Activated T-cell treated with anti-CD3 and anti-CD28 coated beads for 1 hour (primary cell): ENCODE measurements at places on chromosomes 1 and 21.

GRCh38 chr21:28633839-28634555 is 358.7 kb downstream of the LTN1 start:
- no peak for DNase-seq

GRCh38 chr1:155272466-155273342 is 600 bp downstream of the CLK2 start:
- DNase-seq = no peak

- no peak for DNase-seq
Measured at GRCh38 chr1:175887981-175888428, 144.6 kb upstream of the TNR start.

DNA sequence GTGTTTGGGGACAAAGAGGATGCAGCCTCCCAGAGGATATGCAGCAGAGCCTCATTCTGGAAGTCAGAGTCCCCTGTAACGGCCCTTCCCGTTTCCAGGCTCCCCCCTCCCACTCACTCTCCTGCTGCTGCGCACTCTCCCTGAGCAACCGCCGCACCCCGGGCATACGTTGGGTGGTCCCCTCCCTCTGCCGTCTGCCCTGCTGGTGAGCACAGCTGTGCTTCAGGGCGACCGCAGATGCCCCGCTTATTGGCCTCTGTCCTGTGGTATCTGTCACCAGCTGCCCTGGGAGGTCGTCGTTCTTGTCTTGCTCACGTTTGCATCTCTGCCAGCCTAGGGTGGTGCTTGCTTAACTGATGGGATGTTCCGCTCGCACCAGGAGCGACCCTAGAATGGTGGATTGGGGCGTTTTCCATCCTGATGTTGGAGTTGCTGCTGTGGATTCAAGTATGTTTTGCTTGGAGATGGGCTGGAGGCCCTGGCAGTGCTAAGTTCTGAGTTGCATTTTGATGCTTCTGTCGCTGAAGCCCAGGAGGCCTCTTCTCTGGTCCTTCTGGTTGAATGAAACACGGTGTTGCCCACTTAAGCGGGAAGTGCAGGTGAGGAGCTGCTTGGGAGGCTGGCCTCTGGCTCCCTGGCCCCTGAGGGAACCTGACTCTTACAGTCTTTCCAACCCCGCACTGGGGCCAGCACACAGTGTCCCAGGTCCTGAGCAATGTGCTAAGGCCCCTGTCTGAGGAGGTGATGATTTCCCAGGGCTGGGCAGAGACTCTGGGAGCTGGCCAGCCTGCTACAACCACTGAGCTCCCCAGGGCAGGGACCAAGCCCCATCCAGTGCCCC is 3.2 kb downstream of the TMEM201 start:
- DNase-seq = no peak

- DNase-seq = no peak
Measured at GRCh38 chr1:89806616-89807015, 14.2 kb upstream of the LRRC8D start.

DNA sequence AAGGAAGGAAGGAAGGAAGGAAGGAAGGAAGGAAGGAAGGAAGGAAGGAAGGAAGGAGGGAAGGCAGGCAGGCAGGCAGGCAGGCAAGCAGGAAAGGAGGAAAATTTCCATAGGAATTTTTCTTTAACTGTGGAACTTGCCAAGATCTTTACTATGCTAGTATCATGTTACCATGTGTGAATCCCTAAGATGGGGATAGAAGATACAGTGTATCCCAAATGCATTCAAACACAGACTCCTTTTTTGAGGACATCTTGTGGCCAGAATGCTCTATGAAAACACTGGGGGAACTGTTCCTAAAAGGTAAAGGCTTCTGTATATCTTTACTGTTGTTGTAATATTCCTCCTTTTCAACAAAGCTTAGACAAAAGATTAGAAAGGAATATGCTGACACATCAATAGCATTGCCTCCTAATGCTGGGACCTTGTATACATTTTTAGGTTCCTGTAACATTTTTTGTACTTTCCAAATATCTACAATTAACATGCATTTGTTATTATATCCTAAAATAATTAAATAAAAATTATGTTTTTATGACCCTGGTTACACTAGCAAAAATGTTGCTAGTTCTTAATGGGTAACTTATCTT is 20.6 kb downstream of the CCDC190 start:
- no peak for DNase-seq

DNA sequence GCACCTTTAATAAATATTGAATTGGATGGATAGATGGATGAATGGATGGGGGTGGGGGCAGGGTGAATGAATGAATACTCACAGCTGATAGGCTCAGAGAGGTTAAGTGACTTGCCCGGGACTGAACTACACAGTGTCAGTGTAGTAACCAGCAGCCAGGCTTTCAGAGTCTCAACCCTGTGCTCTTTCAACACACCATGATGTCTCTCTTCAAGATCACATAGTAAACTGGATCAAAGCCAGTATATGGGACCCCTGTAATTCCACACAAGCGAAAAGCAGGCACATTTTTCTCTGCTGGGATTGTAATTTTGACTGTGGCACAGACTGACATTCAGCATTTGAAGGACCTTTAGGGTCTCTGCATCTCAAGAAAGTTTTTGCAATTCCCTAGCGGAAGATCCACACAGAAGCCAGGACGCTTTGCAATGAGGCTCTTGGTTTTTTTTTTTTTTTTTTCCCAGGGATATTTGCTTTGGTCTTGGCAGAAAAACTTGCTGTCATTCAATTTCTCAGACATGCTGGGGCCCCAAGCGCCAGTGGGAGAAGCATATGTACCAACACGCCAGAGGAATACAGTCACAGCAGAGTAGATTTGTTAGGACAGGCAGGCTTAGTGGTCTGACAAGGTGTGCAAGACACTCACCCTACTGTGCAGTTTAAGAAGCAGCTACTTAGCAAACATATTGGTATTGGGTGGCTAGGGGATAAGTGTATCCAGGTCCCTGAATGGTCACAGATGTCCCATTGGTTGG is 213.1 kb upstream of the CAMK1G start:
- no peak for DNase-seq

DNA sequence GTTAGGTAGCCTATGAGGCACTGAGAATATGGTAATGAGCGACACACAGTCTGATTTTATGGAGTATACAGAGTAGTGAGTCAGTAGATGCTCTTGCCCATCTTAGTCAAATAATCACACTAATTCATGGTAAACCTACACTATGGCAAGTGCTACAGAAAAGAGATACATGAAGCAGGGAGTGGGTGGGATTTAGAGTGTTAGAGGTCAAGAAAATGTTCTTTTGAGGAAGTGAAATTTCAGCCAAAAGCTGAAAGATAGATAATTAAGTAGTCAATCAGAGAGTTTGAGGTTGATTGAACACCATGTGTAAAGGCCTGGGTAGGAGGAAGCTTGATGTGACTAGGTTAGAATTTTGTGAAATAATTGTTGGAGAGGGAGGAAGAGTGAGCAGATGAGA is 14.7 kb downstream of the MDM4 start:
- DNase-seq = no peak

- no peak for DNase-seq
Measured at GRCh38 chr1:172697534-172698002, 38.7 kb downstream of the FASLG start.

- DNase-seq = no peak
Measured at GRCh38 chr21:45873418-45873817, 108.2 kb upstream of the COL6A1 start.

DNA sequence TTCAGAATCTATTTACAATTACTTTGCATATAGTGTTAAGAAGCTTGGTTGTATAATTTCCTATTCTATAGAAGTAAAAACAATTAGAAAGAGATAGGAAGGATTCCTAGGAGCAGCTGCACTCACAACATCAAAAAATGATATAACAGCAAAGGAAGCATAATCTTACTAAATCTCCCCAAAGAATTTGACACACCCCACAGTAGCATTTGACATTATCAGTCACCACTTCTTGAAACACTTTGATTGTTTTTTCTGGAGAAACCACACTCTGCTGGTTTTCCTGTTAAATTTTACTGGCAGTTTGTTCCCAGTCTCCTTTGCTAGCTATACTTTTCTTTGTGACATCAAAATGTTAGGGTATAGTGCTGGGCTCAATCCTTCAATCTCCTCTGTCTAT is 100.8 kb upstream of the KIAA1614 start:
- DNase-seq = no peak

DNA sequence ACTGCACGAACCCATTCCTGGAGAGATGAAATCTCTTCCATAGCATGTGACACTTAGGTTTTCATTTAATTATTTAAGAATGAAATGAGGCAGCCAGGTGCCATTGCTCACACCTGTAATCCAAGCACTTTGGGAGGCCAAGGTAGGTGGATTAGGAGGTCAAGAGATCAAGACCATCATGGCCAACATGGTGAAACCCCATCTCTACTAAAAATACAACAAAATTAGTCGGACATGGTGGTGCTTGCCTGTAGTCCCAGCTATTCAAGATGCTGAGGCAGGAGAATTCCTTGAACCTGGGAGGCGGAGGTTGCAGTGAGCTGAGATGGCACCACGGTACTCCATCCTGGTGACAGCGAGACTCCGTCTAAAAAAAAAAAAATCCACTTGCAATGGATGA is 17.8 kb downstream of the L1TD1 start:
- DNase-seq = no peak

DNA sequence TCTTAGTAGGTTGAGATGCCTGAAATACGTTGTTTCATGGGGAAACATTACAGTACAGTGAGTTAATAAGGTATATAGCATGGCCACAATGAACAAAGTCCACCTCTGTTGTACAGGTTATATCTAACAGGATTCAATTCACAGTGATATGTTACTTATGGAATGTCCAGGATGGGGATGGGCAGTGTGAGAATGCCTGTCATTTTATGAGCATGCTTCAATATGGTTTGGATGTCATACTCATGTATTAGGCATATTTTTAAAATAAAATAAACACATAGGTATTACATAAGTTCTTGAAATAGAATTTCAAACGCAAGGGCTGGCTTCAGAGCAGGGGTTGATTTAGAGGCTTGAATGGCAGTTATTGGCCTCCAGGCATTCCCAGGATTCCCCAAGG is 6.1 kb upstream of the PHLDA3 start:
- DNase-seq = no peak

- DNase-seq = no peak
Measured at GRCh38 chr1:93502571-93502970, 54.7 kb downstream of the FNBP1L start.

- no peak for DNase-seq
Measured at GRCh38 chr1:93672069-93672468, 9.6 kb downstream of the BCAR3 start.

- DNase-seq = no peak
Measured at GRCh38 chr21:32096411-32096810, 182.4 kb downstream of the MIS18A start.

DNA sequence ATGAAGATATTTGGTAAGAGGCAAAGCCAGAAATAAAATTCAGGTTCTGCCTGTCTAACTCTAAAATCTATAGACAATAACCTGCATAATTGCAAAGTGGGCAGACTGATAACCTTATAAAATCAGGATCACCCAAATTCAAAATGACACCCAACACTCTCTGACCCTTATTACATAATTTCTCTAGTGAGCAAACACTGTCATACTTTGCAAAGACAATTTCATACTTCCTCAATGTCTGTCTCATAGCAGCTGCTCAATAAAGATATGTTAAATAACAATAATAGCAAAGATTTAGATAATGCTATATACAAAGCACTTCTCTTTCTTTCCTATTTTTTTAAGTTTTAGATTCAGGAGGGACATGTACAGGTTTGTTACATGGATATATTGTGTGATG is 118.5 kb downstream of the UCHL5 start:
- DNase-seq = no peak

- no peak for DNase-seq
Measured at GRCh38 chr1:9907441-9907840, 2.6 kb downstream of the CTNNBIP1 start.

- no peak for DNase-seq
Measured at GRCh38 chr1:48675251-48675650, 101.4 kb downstream of the BEND5 start.

DNA sequence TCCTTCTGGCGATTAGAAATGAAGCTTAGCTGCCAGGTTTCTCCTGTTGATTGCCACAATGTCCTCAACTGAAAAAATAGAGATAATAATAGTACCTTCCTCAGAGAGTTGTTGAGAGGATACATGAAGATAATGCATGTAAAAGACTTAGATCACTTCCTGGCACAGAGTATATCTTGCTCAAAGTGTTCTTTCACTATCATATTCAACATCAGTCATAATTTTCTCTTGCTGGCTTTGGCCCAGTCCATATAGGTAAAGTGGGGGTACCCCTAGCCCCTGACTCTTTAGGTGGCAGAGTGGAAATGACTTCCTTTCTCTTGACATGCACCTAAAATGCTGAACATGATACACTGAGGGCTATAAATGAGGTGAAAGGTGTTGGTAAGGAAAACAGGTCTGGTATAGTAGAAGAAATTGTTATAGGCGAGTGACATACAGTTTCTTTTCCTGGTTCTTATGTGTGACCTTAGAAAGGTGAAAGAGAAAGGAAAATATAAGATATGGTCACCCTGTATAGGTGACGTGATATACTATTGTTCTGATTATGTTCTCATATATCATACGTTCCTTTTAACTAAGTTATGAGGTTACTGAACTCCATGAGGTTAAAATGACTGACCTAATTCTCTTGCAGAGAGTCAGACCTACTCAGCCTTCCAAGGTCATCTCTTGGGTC is 209.9 kb upstream of the DEPDC1 start:
- DNase-seq = no peak

DNA sequence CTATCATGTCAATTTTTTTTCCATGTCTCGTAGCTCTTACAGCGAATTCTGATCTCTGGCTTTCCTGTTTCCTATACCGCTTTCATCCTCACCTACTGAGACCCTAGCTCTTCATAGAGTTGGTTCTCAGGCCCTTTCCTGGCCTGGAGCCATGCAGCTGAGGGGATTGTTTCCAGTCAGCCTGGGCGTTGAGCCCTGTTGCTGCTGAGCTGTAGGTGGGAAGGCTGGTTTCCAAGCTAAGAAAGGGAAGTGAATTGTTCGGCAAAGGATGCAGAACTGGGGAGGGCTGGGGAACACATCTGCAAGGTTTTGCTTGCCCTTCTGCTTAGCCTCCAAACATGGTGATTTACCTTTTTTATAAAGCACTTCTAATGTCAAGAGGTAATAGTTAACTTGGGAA is 41.5 kb downstream of the SPATA46 start:
- DNase-seq = no peak

DNA sequence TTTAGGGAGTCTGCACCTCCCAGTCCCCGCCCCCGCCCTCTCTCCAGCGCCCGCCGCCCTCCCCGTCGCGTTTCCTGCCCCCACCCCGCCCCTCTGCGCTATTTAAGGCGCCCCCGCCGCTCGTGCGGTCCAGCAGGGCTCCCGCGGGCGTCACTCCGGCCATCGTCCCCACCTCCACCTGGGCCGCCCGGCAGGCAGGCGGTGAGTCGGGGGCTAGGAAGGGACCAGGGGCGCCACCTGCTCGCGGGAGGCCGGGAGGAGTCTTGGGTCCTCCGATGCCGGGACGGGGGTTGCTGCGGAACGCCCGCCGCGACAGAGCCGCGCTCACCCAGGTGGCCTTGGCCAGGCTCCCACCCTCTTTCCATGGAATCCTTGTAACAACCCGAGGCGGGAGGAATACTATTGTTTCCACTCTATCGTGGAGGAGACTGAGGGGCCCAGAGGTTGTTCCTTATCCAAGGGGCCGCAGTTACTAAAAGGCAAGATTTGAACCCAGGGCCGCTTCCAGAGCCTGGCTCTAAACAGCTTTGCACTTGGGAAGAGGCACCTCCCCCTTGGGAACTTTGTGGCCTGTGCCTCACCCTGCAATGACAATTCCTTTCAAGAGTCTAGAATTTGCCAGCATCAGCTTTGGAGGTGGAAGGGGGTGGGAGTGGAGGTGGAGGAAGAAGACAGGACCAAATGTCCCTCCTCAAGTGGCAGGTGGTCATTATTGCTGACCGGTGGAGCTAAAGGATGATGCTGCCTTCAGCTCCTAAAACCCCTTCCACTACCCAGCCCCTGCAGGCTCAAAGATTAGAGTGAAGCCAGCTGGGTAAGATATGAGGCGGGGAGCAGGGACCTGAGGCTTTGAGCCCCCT is at the start of gene GJA4:
GJA4 (plus strand) TSS at position 132 of the 860 bp plus-strand sequence. CDS start 1,215 bp downstream, outside the sequence.
- DNase-seq = no peak
